NCI-H1436 treated with DMSO at 0.1 percent for 48 hours (cell line): ENCODE measurements at places on chromosomes 5 and 9.

DNA sequence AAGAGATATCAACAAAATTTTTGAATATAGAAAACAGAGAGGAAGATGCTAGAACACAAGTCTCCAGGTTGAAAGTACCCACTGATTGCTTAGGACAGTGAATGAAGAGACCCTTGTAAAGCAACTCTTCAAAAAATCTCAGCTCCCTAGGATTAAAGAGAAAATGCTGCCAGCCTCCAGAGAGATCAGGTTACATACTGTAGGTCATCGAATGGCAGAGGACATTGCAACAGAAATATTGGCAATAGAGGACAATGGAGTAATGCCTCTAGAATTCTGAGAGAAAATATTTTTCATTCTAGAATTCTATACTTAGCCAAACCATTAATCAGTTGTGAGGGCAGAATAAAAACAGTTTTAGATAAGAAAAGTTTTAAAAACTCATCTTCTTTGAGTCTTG lies 43.1 kb upstream of the ELL2 start:
- DNase-seq, result no peak

GRCh38 chr9:106310782-106311181 lies 552.2 kb upstream of the ZNF462 start:
- DNase-seq, result no peak

- no peak for DNase-seq
Measured at GRCh38 chr5:190366-191035, 794 bp upstream of the LRRC14B start.

DNA sequence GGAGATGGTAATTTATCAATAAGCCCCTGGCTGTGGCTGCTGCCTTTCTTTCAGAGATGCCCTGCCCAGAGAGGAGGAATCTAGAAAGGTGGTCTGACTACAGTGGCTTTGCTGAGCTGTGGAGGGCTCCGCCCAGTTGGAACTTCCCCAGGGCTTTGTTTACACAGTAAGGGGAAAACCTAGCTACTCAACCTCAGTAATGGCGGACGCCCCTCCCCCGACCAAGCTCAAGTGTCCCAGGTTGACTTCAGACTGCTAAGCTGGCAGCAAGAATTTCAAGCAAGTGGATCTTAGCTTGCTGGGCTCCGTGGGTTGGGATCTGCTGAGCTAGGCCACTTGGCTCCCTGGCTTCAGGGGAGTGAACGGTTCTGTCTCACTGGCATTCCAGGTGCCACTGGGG lies 865.4 kb upstream of the ACO1 start:
- DNase-seq, result no peak

DNA sequence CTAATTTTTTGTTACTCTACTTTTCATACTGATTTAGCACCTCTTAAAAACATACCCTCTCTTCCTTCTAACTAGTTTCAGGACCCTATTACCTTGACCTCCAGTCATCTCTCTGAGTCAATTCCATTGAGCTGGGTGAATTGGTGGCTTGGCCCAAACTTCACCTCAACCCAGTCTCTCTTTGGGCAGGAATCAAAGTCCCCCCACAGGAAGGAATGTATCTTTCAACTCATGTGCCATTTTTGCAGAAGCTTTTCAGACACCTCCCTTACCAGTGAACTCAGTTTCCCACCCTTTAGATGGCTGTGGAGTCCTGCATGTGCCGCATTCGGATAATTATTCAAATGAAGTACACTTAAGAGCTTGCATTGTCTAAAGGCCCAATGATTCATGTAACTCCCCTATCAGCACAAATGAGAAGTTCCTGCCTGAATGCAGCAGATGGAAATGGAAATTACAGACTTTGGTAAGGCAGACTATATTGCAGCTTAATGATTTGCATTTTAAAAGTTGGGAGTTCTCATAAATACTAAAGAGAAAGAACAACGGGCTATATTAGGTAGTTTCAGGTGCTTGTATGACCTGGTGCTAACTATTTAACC lies 693.5 kb downstream of the PTPRD start:
- DNase-seq, result peak; percentile 6

- DNase-seq, result no peak
Measured at GRCh38 chr5:55965525-55965924, 29.2 kb downstream of the IL6ST start.

DNA sequence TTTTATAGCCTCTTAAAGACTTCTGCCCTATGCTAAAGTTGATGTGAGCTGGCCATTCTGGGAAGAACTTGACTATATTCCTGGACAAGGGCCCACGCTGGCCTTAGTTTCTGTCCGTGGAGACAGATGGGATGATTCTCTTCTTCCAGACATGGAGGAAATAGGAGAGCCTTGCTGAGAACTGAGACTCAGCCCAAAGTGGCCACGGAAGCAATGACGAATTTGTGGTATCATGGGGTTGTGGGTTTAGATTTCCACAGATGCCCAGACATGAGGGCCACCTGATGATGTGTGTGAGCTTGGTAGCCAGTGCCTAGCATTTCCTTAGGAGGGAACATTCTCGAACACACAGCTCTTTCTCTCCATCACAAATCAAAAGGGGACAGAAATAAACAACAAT lies 309.1 kb downstream of the NSG2 start:
- DNase-seq, result no peak
